Dermis blood vessel endothelial cell (primary cell): ENCODE measurements at places on chromosomes 5 and 9.
A peak's percentile ranks its signal among the peaks of the same experiment; 100 is the strongest.

GRCh38 chr5:90941002-90941720 lies 382.6 kb downstream of the ADGRV1 start:
- no peak for DNase-seq

DNA sequence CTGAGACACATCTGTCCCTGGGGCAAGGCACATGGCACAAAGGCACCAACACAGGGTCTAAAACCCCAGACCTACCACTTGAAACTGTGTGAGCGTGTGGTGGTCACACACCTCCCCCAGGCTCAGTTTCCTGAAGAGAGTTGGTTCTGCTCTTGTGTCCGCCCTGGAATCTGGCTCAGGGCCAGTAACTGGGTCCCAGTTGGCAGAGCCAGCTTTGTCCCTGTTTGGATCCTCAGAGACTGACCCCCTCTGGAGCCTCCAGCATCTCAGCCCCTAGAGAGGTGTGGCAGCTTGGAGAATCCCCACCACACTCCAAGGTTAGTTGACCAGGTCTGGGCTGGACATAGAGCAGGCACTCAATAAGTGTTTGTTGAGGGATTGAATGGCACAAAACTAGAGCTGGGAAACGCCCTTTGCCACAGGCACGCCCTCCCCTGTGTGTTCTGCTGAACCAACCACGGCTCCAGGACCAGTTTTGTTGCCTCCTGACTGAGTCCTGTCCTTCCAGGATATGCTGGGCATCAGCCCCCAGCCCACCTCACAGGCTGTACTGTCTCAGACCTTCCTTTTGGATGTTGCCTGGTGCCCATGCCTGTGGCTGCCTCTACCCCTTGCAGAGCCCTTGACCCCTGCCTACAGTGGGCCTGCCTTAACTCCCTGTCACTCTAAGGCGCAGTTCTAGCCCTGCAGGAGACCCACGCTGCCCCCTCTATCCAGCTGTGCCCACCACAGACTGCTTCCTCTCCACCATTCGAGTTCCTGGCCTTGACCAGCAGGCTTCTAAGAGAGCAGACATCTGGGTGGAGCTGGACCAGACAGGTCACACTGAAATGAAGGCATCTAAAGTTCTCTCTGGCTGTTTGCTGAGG lies 3.8 kb upstream of the PDLIM4 start:
- no peak for DNase-seq

- DNase-seq: peak; percentile 71
Measured at GRCh38 chr9:126395439-126396212, 69.0 kb downstream of the MVB12B start.

- DNase-seq: no peak
Measured at GRCh38 chr9:77975036-77975435, 56.6 kb downstream of the GNAQ start.

- DNase-seq: no peak
Measured at GRCh38 chr5:14853685-14854084, 17.9 kb downstream of the ANKH start.

DNA sequence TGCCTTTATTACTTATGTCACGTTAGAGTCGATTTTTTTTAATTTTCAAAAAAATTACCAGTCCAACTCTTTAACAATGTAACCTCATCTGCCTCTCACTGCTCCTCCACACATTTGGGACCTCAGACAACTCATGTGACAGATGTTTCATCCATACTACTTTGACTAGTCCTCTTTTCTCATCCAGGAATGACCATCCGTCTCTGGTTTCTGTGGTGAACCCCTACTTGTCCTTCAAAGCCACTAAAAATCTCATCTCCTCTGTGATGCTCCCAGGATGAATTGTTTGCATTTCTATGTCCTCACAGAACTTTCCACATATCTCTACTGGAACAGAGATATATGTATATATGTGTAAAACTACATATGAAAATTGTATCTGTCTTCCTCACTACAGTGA lies 149.8 kb upstream of the ZNF462 start:
- no peak for DNase-seq

DNA sequence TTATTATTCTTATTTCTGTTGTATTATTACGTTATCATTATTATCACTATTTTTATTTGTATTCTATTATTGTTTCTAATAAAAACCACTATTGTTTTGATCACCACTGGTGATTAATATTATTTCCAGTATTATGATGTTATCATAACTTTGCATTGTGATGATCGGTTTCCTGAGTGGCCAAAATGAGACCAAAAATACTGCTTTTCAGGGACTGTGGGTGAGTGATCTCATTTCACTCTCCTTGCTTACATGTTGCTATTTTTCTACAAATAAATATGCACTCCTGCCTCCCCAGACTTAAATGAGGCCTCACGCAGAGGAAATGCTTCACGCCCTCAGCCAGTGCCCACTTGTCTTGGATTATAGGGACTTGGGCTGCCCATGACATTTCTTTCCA lies 78.4 kb downstream of the LRSAM1 start:
- DNase-seq: peak; percentile 78

DNA sequence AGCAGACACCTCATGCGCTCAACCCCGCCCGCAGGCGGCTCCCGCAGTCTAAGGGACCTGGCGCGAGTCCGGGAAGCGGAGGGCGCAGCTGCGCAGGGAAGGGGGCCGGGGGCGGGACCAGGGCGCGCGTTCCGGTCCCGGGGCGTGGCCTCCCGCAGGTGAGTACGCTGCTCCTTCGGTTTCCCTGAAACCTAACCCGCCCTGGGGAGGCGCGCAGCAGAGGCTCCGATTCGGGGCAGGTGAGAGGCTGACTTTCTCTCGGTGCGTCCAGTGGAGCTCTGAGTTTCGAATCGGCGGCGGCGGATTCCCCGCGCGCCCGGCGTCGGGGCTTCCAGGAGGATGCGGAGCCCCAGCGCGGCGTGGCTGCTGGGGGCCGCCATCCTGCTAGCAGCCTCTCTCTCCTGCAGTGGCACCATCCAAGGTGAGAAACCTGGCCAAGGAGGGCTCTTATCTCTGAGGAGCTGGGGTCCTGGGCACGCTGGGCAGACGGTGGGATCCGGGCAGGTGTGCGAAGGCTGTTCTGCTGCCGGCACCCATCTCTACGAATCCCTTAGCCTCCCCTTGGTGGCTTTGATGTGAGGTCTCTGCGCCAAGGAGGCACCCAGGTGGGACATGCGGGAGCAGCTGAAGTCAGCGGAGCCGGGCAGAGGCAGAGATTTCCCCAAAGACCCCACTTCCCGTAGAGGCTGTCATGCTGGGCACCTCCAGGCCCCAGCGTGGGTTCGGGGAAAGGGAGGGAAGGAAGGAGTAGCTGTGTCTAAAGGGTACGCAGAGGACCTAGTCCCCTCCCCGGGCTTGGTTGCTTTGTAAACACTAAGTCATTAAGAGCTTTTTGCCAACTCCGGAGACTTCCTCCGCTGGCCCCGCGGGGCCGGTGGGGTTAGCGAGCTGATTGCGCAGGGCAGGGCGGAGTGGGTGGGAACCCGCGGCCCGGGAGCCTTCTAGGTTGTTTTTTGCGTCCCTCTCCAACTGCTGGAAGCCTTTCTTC lies at the start of gene F2RL1:
Gene F2RL1 (plus strand): TSS at position 187 of the 988 bp plus-strand sequence. CDS start 153 bp downstream, at position 340.
- peak; percentile 73 for DNase-seq

- DNase-seq: no peak
Measured at GRCh38 chr9:107929443-107929842, 439.9 kb upstream of the KLF4 start.

GRCh38 chr9:34403554-34404380 lies 27.1 kb upstream of the MYORG start:
- DNase-seq: peak; percentile 82

DNA sequence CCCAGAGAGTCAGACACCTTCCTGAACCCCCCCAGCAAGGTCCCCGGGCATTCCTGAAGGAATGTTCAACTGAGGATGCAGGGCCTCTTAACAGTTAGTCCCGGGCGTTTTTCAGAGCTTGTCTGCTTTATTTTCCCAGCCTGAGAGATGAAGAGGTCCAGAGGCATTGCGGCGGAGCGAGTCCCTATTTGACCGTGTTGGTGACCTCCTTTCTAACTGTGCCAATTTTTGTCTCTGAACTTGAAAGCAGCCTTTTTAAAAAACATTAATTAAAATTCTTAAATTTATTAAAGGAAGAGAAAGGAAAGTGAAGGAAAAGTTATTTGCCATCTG lies 433 bp upstream of the PTAR1 start:
- DNase-seq: no peak
